ENCODE measurements at places on chromosomes 11 and 22.

- no peak for DNase-seq
Measured at GRCh38 chr11:14360976-14361375, 2.0 kb upstream of the RRAS2 start.

- no peak for DNase-seq
Measured at GRCh38 chr11:91231226-91231625, 993.4 kb upstream of the FAT3 start.

DNA sequence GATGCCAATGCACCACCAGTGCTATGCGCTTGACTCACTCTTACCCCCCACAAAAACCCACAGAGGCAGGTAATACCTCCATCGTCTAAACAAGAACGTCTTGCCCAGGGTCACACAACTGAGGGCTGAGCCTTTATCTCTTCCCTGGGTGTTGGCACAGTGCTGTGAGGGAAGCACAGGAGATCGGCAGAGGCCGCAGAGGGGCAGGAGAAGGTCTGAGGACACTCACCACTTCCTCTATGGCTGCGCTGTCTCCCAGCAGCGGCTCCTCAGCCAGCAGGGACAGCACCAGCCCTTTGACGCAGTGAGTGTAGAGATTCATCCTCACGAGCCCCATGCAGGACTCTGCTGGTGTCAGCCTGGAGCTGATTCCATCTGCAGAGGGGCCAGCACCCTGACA is 19.9 kb downstream of the HPS4 start:
- DNase-seq = no peak

DNA sequence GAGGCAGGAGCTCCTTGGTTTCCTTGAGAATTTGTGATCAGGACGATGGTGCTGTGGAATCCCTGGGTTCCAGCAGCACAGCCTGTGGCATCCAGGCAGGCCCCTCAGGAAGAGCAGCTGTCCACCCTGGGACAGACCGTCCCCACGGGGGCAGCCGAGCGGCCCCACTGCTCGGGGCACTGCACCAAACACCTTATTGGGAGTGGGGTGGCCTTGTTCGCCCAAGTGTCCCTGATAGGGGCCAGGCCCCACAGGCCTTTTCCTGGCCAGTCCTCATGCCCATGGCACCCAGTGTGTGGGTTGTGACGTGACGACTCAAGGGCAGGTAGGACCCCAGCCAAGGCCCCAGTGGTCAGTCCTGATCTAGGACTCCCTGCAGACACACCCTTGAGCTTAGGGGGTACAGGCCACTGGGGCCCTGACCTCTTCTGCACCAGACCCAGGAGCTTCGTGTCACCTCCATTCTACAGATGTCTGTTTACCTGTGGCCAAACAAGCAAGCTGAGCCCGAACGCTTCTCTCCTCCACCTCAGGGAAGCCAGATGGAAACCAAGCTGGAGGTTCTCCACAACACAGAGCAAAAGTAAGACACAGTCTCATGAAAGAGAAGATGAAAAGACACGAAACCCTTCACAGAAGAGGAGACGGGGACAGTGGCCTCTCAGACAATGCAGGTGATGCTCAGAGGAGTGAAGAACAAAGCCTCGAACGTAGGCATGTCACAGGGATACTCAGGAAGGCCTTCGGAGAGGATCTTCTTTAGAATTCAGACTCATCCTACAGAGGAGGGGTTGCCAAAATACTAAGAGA is 1.6 kb upstream of the BRD1 start:
- DNase-seq = peak; percentile 36

- DNase-seq = no peak
Measured at GRCh38 chr11:111918390-111919256, at the start of gene C11orf52. Gene C11orf52 (plus strand): TSS chr11:111918913. CDS start chr11:111918973, 60 bp downstream.

- no peak for DNase-seq
Measured at GRCh38 chr22:45334528-45334927, 24.8 kb downstream of the FAM118A start.

DNA sequence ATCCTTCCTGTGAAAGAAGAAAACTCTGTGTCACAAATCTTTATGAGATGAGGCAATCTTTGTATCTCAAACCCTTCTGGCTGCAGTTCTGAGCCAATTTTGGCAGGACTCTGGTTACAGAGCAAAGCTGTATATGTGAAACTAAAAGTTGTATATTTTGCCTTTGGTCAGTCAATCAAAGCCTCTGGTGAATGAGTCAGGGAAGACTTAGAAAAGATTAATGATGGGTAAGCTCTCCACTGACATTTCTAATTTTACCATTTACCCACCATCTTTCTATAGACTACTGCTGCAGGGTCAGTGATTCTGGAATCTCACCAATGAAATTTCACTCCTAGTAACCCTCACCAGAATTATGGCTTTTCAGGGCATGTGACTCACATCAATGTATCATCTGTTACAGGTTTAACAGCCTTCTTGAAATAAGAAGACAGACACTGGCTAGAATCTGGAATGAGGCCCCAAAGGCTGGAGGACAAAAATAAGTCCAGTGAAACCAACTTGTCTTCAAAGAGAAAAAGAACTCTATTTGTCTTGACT is 43.3 kb downstream of the USP35 start:
- no peak for DNase-seq

DNA sequence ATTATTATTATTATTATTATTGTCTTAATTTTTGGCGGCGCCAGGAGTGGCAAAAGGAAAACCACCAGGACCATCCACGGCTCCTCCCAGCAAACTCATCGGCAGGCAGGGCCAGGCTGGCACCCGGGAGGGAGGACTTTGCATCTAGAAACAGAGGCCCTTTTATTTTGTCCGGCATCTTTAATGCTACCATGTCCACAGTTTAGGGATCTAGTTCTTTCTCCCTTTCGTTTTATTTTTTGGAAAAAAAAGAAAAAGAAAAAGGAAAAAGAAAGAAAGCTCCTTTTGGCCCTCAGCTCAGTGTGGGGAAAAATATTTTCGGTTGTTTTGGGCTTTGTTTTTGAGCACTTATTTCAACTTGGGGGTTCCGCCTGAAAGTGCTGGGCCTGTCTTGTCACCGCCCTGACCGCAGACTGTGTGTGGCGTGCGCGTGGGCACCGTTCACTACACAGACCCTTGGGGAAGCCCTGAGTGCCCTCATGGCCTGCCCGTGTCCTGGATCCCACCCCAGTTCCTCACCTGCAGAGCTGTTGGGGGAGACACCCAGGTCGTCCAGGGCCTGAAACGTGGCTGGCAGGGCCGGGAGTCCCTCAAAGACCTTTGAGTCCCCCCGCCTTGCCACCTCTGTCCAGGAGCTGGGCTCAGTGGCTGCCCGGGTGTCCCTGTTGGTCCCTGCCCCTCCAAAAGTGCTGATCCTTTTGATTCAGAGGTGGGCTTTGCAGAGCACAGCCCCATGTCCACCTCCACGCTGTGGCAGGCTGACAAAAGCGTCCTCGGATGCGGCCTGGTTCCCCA is 69.1 kb upstream of the PPARA start:
- no peak for DNase-seq

DNA sequence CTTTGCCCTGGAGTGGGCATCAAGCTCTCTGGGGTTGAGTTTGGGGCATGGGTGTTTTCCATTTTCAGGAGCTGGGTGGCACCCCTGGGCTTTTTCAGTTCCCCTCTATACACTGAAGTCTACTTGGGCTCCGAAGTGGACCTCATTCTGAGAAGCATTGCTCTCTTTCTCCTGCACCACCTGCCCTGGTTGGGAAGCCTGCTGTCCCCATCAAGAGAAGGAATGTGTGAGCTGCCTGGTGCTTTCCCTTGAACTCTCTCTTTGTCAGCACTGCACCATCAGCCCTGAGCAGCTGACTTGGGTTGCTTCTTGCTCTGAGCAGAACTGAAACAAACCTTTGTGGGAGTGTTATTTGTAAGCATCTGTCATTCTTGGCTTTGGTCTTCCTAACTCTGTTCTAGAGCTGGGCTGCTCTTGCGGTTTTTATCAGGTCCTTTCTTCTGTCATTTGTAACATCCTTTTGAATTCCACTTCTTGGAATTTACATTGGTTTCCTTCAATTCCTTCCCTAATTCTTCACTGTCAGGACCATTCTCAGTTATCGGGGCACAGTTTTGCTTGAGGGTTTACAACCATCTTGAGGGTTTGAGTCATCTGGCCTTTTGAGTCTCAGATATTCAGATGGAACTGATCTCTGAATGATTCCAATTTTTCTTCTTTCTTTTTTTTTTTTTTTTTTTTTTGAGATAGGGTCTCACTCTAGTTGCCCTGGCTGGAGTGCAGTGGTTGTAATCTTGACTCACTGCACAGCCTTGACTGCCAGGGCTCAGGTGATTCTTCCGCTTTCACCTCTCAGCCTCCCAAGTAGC is 20.5 kb downstream of the UBE2L3 start:
- DNase-seq = no peak

GRCh38 chr11:1504581-1505290 is 18.2 kb upstream of the MOB2 start:
- no peak for DNase-seq

Data from naive thymus-derived CD4-positive, alpha-beta T cell (primary cell).